ENCODE measurements at places on chromosomes 6 and 20. TPM values are rescaled to one million over a fixed set of nuclear protein-coding genes. Genes with fewer than 3 reads are reported as not detected.

Gene CLIC5
- total RNA-seq = not detected

Gene RCAN2
- total RNA-seq = 8.1 TPM

Gene LTB
- 0.43 TPM for total RNA-seq

Gene BPI
- total RNA-seq = not detected

Gene FNDC11
- total RNA-seq = 2.5 TPM

Gene PMEPA1
- 20.0 TPM for total RNA-seq

Gene RWDD2A
- 3.3 TPM for total RNA-seq
